ENCODE measurements at places on chromosomes 6 and 20.

- DNase-seq, result no peak
Measured at GRCh38 chr6:130367767-130368166, 1.9 kb downstream of the TMEM200A start.

DNA sequence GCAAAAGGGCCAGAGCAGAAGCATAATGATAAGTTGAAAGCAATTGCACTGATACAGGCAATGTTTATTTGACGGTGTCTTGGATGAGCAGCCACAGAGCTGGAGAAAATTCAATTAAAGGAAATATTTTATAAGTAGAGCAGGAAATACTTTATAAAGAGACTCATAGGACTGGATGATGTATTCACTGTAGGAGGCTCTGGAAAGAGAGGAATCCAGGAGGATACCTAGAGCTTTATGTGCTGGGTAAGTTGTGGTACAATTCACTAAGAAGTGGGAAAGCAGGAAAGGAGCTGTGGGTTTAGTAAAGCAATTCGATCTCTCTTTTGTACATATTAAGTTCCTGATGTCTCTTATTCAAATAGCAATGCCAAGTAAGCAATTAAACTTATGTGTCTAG is 86.3 kb downstream of the C6orf118 start:
- DNase-seq, result no peak

- DNase-seq, result no peak
Measured at GRCh38 chr6:127738423-127738822, 161.4 kb downstream of the C6orf58 start.

DNA sequence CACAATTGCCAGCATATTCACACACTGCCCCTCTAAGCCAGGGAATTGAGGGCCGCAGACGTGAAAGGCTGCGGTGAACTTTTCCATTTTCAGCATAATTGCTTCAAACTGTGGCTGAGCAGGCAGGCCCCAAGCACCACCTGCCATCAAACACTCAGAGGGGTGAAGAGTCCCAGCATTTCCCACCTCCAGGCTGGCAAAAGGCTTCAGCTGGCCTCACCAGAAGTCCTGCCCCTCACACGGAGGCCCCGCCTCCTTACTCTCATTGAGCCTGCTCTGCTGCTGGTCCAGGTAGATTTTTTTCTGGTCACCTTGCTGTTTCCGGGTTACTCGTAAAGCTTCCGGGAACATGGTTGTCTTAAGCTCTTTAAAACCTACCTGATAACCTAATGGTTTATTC is 52.0 kb upstream of the PRELID3B start:
- no peak for DNase-seq

DNA sequence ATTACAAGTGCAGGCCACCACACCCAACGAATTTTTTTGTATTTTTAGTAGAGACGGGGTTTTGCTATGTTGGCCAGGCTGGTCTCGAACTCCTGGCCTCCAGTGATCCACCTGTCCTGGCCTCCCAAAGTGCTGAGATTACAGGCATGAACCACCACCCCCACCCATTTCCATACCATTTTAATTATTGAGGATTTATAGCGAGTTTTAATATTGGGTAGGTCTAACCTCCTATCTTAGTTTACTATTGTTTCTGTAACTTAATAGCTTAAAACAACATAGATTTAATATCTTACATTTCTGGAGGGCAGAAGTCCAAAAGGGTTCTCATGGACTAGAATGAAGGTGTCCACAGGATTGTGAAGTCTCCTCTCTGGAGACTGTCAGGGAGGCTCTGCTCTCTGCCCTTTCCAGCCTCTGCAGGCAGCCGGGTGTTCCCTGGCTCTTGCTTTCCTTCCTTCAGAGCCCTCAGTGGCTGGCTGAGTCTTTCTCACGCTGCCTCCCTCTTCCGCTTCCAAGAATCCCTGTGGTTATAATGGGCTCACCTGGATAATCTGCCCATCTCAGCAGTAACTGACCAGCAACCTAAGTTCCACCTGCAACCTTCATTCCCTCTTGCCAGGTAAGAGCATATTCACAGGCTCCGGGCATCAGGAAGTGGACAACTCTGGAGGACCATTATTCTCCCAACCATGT is 18.6 kb upstream of the BCAS4 start:
- DNase-seq, result no peak

DNA sequence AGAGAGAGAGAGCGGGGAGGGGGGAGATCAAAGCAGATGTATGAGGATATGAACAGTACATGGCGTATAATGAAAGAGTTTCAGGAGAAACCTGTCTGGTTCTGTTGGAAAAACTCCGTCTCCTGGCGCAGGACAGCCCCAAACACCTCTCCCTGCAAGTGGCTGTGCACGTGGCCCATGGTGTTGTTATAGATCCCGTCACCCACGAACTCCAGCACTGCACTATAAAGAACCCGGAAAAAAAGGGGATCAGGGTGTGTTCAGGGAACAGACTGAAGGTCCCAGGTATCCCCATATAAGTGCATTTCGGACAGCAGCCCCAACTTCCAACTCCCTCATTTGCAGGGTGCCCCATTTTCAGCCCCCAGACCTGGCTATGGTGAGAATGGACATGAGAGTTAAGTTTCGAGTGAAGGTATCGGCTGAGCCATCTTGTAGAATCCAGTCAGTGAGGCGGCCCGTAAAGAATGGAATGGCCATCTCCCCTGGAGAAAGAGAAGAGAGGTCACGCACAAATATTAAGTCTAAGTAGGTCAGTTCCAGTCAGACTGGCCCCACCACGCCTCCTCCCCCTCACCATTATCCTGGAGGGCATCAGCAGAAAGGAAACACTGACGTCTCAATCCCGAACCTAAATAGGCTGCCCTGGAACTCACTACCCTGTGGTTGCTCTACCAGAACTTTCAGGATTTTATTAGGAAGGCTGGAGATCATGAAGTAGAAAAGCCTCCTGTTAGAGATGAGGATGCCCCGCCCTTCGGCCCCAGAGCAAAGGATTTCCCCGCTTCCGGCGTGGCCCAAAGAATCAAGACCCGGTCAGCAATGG is 1.3 kb downstream of the TAP1 start:
- no peak for DNase-seq

DNA sequence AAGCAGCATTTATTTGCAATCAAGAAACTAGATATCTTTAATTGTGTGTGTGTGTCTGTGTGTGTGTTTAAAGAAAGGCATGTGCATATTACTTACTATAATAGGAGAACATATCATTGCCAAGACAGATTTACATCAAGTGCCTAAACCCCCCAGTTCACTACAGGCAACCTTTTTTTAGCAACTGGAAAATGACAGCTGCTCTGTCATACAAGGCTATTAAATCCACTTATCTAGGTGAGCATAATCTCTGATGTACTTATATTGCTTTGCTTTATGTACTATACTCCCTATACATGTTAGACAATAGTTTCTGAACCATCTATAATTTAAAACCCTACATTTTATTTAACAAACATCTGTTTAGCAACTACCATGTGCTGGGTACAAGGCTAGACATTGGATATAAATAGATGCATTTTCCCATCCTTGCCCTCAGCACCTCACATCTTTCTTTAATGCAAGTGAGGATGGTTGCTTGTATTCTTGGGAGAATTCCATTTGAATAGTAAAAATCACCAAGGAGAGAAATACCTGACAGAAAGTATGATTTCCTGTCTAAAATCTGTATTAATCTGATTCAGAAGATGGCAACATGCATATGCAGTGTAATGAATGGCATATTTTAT is 398.3 kb downstream of the LAMA2 start:
- DNase-seq, result no peak

- DNase-seq, result no peak
Measured at GRCh38 chr6:53287336-53288225, 61.2 kb downstream of the ELOVL5 start.

DNA sequence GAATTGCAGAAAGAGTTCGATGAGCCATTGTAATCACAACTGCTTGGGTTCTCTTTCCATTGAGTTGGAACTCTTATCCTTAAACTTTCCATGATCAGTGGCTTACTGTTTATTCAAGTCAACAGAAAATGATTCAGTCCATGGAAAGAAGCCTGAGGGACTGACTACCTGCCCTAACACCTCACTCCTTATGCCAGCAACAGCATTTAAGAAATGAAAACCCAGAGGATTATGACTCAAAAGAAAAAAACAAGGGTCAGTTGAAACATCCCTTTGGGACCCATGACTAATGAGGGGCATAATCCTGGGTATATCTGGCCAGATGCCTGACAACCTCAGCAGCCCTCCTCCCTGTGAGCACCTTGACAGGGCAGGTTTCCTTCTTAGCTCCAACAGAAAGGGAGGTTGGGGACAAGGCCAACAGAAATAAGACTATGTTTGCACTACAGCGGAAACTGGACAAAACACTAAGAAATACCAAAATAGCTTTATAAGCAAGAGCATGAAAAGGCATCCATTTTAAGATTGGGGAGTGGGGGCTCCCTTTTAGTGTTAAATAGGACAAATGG is 106.7 kb downstream of the MAP3K5 start:
- no peak for DNase-seq

- DNase-seq, result no peak
Measured at GRCh38 chr6:13559968-13560650, 14.3 kb upstream of the SIRT5 start.

DNA sequence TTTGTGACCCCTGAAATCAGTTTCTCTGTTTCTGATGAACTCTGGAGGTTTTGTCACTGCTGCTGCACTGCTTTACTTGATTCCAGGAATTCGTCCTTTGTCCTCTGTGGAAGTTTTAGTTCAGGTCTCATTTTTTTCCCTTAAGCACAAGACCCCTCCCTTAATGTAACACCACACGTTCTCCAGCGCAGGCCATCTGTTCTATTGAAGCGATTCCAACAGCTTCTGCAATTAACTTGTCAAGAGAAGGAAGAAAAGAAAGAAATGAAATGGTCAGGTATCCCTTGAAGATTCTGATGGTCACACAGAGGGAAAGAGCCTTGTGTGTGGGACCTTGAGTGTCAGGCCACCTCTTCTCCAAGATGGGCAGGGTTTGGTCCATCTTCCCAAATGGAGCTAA is 7.8 kb upstream of the MAS1L start:
- DNase-seq, result no peak

GRCh38 chr6:129936329-129937165 is 75.4 kb upstream of the TMEM244 start:
- DNase-seq, result peak; percentile 21

GRCh38 chr6:38755874-38756273 is 40.8 kb downstream of the DNAH8 start:
- DNase-seq, result no peak

DNA sequence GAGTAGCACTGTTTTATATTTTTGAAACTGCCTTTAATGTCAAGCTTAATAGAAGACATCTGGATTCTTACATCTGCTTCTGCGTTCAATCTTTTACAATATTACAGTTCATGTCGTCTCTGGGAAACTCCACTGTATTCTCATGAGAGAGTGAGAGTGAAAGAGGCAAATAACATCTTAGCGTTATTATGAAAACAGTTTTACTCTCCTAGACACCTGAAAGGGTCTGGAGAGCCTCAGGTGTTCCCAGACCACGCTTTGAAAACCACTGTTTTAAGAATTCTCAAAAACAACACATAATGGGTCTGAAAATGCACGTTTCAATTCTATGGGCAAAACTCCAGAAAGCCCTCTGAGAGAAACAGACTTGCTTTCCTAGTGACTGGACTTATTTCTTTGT is 63.3 kb downstream of the ARHGAP18 start:
- DNase-seq, result no peak

DNA sequence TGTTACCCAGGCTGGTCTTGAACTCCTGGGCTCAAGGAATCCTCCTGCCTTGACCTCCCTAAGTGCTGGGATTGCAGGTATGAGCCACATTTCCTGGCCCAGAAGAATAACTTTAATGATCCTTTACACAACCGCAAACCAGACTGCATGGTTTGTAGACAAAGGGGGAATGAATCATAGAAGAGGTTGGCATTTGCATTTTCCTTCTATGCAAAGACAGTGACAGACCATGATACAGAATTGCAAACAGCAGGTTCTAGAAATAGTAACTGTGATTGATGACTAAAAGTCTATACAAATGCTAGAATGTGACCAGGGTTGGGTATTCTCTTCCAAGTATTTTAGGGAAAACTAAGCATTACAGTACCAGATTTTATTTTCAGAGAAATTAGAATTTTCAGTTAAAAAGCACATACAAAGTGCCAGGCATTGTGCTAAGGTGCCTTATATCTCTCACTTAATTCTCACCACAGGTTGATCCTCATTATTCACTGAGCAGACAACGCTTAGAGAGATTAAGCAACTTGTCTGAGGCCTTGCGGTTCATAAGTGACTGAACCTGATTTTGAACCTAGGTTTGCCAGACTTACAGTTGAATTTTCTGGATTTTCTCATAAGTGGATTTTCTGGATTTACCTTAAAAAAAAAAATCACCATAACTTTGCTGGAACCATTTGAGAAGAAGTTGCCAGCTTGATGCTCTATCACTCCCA is 146.6 kb downstream of the ZFAND3 start:
- DNase-seq, result no peak

GRCh38 chr6:87182940-87183339 is 27.6 kb downstream of the ZNF292 start:
- no peak for DNase-seq

DNA sequence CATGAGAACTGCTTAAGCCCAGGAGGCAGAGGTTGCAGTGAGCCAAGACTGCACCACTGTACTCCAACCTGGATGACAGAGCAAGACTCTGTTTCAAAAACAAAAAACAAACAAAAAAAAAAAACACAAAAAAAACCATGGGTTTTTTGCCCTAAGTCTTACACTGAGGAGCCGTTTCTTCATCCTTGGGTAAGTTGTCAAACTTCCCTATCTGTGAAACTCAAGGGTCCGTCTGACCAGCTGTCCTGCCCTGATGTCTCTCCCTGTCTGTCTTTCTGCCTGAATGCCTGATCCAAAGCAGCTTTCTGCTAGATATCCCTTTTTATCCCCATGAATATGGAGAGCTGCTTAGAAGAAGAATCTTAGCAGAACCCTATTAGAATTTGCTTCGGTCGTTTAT is 41.3 kb upstream of the CLDN20 start:
- DNase-seq, result no peak

DNA sequence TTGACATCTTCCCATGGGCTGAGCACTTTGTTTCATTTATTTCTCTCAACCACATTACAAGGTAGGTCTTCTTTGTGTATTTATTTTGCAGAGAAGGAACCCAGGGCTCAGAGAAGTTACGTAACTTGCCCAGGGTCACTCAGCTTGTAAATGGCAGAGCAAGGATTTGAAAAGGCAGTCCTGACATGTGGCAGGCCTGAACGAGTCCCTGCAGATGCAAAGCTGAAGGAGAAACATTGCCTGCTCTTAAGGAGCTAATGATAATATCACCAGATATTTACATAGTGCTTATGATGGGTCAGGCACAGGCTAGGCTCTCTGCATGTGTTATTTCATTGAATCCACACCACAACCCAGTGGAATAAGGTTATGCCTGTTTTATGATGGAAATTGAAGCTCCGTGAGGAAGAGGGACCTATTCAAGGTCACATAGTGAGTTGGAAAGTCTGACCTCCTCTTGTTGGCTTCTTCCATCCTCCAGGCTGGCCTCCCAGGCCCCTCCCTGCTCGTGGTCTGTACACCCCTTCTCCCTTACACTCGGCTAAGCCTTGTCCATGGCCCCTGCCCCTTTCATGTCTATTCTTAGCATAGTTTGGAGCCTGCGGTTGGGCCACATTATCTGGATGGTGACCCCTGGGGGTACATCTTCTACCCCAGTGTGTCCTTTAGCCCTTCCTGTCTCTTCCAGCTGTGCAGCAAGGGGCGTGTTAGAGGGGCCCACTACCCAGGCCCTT is 12.5 kb downstream of the MYH7B start:
- DNase-seq, result no peak
